ENCODE measurements at places on chromosomes 3 and 15.

- DNase-seq = peak; percentile 9
Measured at GRCh38 chr15:25169318-25169717, 214.5 kb downstream of the SNRPN start.

DNA sequence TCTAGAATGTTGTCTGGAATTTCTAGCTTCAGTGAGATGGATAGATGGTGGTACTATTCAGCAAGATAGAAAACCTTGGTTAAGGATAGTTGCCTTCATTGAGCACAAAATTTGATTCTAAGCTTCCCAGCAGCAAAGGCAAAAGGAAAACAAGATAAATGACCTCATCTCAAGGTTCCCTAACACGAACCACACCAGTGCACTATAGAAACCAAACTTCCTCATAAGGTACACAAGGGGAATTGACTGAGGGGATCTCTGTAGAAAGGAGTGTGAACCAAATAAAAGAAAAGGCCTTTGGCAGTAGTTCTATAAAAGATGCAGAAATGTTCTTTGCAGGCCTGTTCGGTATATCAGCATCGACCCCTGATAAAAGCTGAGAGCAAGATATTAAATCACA lies 288.9 kb downstream of the SHQ1 start:
- DNase-seq = no peak

- DNase-seq = no peak
Measured at GRCh38 chr15:50764461-50765194, 878 bp downstream of the SPPL2A start.

- DNase-seq = no peak
Measured at GRCh38 chr3:88690287-88690686, 417.1 kb upstream of the EPHA3 start.

- DNase-seq = peak; percentile 78
Measured at GRCh38 chr3:39105687-39106063, 1.8 kb downstream of the GORASP1 start.

DNA sequence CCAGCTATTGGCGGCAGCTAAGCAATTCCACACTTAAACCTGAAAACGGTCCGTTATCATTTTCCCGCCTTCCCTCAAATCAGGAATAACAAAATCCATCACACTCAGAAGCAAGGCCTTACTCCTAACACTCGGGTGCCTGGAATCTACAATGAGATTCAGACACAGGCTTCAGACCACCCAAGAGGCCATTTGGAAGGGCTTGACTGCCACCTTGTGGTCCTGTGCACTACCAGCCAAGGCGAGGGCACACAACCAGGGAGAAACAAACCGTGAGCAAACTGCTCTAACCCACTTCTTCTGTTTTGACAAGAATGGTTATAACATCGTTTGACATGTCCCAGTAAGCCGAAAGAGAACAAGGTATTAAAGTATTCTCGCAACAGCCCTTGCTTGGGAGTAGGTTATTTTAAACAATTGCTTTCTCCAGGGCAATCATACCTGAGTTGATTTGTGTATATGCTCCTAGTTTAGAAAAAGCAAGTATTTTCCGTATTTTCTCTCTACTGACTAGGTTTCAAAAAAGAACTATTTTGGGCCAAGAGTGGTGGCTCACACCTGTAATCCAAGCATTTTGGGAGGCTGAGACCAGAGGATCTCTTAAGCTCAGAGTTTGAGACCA lies 40.1 kb upstream of the TAFA4 start:
- DNase-seq = no peak

DNA sequence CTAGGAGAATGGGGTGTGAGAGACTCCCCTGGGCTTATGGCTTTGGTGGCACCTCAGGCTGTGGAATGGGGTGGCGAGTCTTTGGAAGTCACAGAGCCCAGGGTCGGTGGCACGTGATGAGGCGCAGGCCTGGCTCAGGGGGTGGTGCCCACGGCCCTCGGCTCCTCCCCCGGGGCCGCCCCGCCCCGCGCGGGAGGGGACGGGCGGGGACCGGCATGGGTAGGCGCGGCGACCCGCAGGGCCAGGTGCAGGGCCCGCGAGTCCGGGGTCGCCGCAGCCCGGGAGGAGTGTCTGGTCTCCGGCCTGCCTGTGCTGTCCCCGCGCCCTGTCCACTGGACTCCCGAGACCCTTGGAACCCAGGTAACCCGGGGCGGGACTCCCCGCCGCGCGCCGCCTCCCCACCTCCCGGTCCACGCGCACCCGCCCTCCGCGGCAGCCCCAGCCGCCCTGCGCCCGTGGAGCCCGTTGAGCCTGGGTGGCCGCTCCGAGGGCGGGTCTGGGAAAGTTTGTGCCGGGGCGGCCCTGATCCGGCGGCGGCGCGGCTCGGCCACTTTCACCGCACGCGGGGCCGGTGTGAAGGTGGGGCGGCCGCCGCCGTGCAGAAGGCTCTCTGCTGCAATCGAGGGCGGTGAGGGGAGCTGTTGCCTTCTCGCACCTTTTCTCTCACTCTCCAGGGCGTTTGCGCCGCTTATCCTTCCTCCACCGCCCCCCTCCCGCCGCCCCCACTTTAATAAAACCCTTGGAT lies at the start of gene PAQR5:
Gene PAQR5, plus strand, starts transcription at position 216 of the 745 bp plus-strand sequence. CDS start 61,169 bp downstream, outside the sequence.
- DNase-seq = no peak

GRCh38 chr3:194053136-194053535 lies 82.8 kb upstream of the HES1 start:
- DNase-seq = no peak

- DNase-seq = no peak
Measured at GRCh38 chr3:117817103-117817502, 1107.5 kb downstream of the TUSC7 start.
